HCT116 (cell line): ENCODE measurements at places on chromosomes 1 and 21.
A peak's percentile ranks its signal among the peaks of the same experiment; 100 is the strongest.

GRCh38 chr1:22418933-22419382, 32.7 kb upstream of the ZBTB40 start:
- DNase-seq: no peak

DNA sequence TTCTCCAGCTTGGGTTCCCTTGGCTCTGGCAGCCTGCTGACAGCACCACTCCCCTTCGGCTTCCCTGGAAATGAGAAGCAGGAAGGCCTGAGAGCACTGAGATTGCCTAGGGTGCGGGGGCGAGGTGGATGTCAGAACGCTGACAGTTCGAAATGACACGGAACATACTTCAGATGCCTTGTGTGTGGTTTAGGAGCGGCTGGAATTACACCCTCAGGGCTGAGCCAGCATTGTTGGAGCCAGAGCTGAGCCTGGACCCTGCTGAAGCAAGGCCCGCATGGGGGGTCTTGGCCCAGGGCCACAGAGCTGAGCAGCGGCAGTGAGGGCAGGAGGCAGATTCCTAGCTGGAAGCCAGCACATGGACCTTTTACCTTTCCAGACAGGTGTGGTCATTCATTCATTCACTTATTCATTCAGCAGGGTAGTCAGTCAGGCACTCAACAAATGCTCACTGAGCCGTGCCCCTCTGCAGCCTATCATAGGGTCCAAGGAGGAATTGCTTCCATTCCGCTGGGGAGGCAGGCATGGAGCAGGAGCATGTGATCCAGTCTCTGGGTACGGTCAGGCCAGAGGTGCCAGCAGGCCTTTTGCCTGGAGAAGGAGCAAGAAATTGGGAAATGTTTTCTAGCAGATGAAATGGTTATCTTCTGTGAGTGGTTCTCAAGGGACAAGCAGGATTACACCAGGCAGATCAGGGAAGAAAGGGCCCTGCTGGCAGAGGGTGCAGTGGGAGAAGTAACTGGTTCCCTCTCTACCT, 6.6 kb upstream of the FOXE3 start:
- DNase-seq: no peak

DNA sequence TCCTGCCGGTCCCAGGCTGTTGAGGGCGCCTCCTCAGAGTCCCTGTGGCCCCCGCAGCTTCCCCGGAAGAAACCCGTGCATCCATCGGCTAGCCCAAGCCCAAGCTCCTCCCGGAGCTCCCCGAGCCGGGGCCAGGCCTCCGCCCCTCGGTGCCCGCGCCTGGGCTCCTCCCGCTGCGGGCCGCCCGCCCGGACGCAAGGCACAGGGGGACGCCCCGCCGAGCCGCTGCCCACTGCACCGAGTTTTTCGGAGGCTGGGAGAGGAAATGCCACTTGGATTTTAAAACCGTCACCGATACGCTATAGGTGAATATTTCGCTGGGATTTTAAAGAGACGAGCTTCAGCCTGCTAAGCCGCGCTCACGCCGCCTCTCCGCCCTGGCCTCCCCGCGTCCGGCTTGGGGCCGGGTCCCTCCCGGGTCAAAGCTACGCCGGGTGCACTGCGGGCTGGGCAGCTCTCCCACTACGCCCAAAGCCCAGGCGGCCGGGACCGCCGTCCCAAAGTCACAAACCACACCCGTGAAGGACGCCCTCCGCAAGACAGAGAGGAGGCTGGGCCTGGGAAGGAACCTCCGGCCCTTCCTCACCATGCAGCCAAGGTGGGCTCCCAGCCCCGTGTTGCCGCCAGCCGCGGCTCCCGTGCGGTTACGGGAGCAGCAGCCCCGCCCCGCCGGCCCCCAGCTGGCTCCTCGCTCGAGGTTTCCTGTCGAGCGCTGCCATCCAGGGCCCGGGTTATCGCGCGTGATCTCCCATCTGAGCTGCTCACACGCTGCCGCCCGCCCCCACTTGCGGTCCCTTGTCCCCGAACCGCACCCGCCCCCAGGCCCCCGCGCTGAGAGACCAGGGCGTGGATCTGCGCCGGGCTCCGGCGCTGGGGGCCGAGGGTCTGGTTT, 63.2 kb downstream of the CD247 start:
- DNase-seq: peak; percentile 10

DNA sequence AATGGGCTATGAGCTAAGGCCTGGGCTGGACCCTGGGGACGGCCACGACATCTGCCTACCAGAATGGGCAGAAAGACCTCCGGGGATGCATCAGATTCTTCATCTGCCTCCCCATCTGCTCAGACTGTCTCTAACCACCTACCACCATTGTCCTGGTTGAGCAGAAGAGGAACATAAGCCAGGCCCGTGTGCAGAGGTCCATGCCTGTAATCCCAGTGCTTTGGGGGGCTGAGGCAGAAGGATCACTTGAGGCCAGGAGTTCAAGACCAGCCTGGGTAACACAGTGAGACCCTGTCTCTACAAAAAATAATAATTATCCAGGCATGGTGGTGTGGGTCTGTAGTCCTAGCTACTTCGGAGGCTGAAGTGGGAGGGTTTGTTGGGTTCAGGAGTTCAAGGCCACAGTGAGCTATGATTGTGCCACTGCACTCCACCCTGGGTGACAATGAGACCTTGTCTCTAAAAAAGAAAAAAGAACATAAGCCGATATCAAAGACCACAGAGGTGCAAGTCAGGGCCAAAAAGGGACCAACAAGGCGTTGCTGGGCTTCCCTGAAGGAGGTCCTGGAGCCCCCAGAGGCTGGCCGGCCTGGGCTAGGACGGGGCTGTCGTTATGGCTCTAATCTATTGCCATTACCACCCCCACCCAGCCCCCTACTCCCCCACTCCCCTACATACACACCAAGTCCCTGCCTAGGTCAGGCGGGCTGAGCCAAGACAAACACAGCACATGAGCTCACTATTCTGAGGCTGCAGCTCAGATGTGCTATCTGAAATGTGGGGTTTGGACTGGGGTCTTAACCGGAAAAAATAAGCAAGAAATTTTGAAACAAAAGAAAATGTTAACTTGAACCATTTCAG, 239.2 kb upstream of the RAB4A start:
- DNase-seq: no peak

GRCh38 chr1:147651466-147651865, 18.9 kb downstream of the ACP6 start:
- no peak for DNase-seq

GRCh38 chr21:42073145-42074099, 2.3 kb downstream of the UMODL1 start:
- DNase-seq: no peak

DNA sequence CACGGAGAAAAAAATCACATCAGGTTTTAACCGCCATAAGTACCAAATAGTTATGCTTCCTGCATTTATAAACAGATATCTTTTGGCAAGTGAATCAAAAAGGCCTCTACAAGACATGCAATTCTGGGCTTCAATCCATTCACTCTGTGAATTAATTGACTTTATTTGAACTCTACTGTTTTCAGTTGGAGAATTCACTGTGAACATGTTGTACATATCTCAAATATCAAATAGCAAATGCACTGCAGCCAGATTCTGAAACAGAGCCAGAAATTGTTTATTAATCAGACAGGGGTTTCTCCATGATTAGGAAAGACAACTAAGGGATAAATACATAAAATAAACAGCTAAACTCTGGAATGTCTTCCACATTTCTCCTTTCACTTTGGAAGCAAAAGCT, 445.4 kb upstream of the NFIA start:
- DNase-seq: no peak
